Non-pigmented ciliary epithelial cell (primary cell): ENCODE measurements at places on chromosomes 12 and 14.

GRCh38 chr12:90794212-90794611 is 160.8 kb downstream of the CCER1 start:
- DNase-seq, result no peak

DNA sequence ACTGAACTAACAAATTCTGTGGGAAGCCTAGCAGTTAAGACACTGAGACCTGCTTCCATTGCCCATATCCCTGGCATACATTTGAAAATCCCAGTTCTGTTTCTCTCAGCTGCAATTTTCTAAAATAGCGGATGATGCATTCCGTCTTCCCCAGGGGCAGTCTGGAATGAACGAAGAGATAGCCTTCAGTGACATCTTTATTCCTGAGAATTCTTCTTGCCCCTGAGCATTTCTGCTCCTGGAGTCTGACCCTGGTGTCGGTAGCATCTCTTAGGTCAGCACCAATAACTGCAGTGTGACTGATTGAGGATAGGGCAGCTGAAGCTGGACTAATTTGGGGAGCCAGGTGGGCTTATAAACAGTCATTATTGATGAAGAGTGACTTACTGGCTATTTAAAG is 552.5 kb downstream of the DIO2 start:
- no peak for DNase-seq

DNA sequence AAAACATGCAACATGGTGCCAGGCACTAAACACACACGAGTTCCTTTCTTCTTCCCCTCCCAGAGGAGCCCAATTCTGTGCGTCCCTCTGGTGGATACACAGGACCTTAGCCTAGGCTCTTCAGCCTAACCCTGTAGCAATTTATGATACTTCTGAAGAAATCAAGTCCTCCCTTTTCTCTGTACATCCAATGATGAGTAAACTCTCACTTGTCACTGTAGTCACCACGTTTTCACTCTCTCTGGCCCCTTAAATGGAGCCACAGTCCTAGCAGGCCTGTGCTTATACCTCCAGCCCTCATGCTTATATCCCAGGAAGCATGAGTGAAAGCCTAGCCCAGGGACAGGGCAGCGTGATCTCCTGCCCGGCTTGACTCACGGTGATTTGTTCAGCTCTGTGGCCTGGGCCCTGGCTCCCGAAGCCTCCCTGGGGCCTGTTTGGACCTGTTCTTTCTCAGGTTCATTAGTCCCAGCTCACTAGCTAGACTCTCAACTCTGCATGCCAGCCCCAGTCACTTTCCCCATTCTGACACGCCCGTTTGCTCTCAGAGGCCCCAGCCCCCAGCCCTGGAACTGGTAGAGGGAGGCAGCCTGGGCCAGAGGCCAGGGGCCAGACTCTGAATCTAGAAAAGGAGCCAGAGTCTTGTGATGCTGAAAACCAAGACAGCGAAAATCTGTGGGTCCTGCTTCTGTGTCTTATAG is 24.1 kb upstream of the PLEKHG3 start:
- DNase-seq, result no peak

- no peak for DNase-seq
Measured at GRCh38 chr12:133203344-133204263, 22.3 kb downstream of the ZNF268 start.

DNA sequence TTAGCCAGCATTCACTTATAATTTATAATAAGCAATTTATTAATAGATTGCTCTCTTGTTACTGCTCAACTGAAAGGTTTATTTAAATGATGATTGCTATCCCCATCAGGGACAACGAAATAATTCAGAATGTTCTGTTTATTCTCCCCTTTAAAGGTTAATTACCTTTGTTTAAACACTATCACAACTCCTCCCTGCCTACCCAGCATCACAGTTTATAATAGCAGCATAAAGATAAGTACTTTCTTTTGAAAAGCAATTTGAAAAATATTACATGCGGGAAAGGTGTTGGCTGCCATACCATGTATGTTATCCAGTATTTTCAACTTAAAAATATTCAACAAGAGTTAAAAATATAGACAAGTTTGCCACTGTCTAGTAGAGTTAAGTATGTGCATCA is 30.6 kb downstream of the SCAF11 start:
- DNase-seq, result no peak

- no peak for DNase-seq
Measured at GRCh38 chr12:62873826-62874448, 61.0 kb downstream of the PPM1H start.

DNA sequence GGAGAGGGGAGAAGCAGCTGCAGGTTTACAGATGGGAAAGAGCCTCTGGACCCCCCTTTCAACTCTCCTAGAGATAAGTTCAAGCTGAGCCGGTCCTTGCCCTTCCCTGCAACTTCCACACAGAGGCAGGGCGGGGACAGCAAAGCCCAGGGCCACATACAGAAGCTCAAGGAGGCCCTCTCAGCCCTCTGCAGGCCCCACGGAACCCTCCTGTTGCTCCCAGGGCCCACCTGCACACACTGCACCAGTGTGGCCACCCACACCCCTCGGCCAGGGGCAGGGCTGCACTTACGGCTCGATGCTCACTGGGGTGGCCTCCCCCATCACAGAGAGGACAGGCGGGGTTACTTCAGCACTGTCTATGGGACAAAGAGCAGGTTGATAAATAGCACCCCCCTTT is 13.0 kb upstream of the PNMA1 start:
- DNase-seq, result no peak

DNA sequence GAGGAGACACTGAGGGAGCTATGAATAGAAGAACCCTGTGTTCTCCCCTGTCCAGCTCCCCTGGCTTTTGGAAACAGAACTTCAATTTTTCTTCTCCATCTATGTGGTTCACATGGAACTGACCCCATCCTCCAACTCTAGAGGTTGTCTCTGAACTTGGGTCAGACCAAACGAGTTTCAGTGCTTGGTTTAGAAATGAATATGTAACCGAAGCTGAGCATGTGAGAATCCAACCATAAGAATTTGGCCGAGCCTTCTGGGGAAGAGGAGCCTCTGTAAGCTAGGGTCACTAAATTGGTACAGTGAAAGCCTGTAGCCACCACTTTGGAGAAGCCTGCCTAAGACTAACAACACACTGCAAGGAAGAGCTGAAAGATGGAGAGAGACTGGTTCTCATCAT is 464.4 kb downstream of the ZFP36L1 start:
- no peak for DNase-seq

GRCh38 chr12:48545833-48546469 is 20.5 kb downstream of the OR8S1 start:
- DNase-seq, result no peak

GRCh38 chr12:116241157-116241759 is 36.2 kb downstream of the MED13L start:
- DNase-seq, result no peak

DNA sequence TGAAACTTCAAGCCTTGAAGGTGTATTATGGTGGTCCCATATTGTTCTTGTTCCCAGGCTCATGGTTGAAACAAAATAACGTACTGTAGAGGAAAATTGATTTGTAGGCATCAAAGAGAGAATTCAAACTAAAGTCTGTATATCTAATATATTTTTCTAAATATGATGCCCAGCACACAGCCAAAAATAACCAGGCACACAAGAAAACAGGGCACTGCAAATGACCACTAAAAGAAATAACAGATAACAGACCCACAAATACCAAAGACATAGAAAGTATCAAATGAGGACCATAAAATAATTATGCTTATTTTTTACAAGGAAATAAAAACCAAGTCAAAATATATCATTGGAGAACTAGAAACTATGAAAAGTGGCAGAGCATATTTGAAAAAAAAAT is 46.8 kb downstream of the LLPH start:
- no peak for DNase-seq

- no peak for DNase-seq
Measured at GRCh38 chr12:115794659-115795081, 482.8 kb downstream of the MED13L start.

DNA sequence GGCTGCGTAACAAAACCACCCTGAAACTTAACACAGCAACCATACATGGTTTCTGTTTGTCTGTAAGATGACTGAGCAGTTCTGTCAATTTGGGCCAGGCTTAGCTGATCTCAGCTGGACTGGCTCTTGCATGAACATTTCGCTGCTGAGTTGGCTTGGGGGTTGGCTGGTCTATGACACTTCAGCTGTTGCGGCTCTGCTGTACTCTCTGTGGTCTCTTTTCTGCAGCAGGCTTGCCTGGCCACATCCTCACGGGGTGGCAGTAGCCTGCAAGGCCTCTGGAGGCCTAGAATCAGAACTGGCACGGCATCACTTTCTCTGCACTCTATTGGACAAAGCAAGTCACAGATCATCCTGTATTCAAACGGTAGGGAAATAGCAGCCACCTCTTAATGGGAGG is 216.2 kb downstream of the BCL11B start:
- DNase-seq, result no peak

GRCh38 chr14:54116972-54117371 is 160.3 kb upstream of the BMP4 start:
- peak; percentile 32 for DNase-seq

- DNase-seq, result no peak
Measured at GRCh38 chr12:89024580-89024979, 327.7 kb downstream of the DUSP6 start.

DNA sequence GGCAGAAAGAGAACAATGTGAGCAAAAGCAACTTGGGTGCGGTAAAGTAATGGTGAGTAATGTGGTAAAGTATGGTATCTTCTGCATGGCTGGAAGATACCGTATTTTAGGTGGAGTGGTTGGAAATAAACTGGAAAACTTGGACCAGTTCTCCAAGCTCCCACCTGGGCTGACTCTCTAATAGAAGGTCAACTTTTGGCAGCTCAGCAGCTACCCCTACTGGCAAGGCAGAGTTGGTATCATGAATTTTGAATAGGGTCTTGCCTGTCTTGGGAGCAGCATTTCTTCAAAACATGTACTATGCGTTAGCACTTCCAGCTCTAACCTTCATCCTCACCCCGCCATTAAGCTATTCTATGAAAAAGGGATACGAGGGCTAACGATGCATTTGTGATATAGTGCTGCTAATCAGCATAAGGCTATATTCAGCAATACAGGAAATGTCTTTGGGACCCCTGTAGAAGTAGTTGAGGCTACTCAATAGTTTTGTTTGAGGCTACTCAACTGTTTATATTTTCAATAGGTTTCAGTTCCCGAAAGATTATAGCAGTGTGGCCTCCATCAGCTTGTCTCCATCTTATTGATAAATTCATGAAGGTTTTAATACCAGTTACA is 276.3 kb upstream of the FAR2 start:
- peak; percentile 41 for DNase-seq

DNA sequence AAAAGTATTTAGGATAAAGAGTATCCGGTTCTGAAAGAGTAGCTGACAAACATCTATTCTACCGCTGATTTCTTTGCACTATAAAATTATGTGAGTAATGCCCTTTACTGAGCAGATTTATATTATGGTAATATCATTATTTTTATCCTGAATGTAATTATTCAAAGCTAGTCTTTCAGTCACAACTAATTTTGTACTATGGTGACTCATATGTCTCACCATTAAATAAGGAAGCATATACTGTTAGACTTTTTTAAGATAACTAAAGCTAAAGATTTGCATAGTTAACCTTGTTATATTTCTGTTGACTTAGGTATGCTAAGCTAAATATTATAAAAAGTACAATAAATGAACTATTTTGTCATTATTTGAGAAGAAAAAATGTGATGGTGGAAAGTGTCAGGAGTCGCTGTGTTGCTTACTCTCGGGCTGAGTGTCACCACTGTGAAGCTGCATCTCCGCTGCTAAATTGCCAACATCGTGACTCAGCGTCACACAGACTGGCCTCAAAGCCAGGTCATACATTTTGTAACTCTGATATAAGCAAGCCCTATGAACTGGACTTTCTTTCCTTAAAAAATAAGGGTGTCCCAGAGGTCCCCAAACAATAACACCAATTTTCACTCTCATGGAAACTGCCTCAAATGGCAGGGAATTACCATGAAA is 69.1 kb upstream of the SSTR1 start:
- no peak for DNase-seq

DNA sequence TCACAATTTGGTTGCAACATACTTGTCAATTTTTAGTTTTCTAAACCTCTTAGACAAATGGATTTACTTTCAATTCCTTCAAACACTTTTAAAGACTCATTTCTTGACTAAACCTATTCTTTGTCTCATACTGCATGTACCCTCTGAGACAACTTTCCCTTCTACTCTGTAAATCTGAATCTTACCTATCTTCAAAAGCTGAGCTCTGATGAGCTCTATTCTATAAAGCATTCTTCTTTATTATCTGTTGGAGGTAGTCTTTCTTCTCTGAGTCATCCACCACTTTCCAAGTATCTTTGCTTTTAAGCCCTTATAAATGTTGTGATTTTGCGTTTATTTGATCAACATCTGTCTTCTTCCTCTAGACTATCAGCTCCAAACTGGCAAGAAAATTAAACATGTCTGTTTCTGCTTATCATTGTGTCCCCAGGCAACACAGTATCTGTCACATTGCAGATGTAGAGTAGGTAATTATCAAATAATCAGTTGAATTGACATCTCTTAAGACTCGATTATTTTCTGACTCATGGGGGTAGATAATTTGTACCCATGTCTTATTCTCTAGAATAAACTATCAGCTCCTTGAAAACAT is 265.6 kb upstream of the FAR2 start:
- no peak for DNase-seq

GRCh38 chr14:24291446-24292117 is 8.0 kb downstream of the DHRS1 start:
- DNase-seq, result no peak

GRCh38 chr12:64840119-64840518 is 15.7 kb downstream of the TBC1D30 start:
- DNase-seq, result no peak

DNA sequence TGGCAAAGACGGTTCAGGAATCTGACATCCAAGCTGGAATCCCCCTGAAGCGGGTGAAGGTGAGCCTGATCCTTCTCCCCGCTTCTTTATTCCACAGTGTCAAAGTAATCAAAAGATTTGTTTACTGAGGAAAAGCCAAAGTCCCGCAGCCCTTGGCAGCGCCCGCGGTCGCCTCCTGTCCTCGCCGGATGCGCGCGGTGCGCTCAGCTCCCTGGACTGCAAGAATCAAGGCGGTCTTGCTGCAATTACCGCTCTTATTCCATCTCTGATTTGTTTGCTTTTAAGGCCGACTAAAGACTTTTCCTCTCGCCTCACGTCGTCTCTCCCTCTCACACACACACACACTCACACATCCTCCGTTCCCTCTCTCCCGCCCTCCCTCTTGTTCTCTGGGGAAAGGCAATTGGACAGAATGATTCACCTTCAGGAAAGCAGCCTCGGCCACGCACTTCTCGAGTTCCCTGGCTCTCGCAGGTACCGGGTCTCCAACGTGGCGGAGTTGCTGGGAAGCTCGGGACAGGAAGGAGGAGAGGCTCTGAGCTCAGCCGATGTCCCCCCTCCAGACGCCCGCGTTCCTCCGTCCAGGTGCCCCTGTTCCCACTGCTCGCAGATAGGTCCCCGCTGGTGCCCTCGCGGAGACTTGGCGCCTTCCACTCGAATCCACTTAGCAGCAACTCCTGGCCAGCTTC is 68.6 kb upstream of the USP15 start:
- DNase-seq, result peak; percentile 10

- DNase-seq, result no peak
Measured at GRCh38 chr14:88305528-88306322, 17.3 kb downstream of the KCNK10 start.

DNA sequence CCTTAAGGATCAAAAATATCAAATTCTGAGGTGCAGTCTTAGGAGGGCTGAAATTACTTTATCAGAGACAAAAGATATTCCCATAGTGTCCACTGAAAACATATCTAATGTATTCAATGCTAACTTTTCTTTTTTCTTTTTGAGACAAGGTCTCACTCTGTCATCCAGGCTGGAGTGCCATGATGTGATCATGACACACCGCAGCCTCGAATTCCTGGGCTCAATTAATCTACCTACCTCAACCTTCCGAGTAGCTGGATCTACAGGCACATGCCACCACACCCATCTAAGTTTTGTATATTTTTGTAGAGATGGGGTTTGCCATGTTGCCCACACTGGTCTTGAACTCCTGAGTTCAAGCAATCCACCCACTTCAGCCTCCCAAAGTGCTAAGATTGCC is 68.3 kb downstream of the ZC3H14 start:
- DNase-seq, result no peak
